ENCODE measurements at places on chromosomes 5 and 9. TPM values are rescaled to one million over a fixed set of nuclear protein-coding genes. Genes with fewer than 3 reads are reported as not detected.

- DNase-seq, result no peak
These were observed 357.6 kb upstream of the IRX4 start for GRCh38 chr5:2240118-2240904.

- no peak for DNase-seq
These were observed 581.7 kb upstream of the RIOK2 start for GRCh38 chr5:97764700-97765099.

- DNase-seq, result no peak
These were observed 561.8 kb downstream of the CETN3 start for GRCh38 chr5:89847743-89848142.

GRCh38 chr5:5104550-5104949 is 35.6 kb upstream of the ADAMTS16 start:
- no peak for DNase-seq

GRCh38 chr9:91599564-91599963 is 175.9 kb upstream of the NFIL3 start:
- no peak for DNase-seq

- no peak for DNase-seq
These were observed 32.9 kb upstream of the TGFBR1 start for GRCh38 chr9:99072040-99072394.

The HTR4 gene
- total RNA-seq, result 0.22 TPM

The OR13C4 gene
- total RNA-seq, result not detected

The LYSMD3 gene
- total RNA-seq, result 18.7 TPM
